ENCODE measurements at places on chromosomes 12 and 14.
A peak's percentile ranks its signal among the peaks of the same experiment; 100 is the strongest.

- no peak for DNase-seq
Observed at GRCh38 chr14:60510951-60511599, 2.1 kb downstream of the SIX6 start.

GRCh38 chr14:70093156-70093555 is 95.6 kb downstream of the SLC8A3 start:
- DNase-seq, result no peak

- no peak for DNase-seq
Observed at GRCh38 chr12:4607056-4607455, 41.8 kb downstream of the AKAP3 start.

GRCh38 chr14:103854017-103854808 is 6.8 kb upstream of the PPP1R13B start:
- DNase-seq, result no peak

GRCh38 chr14:47619392-47619791 is 56.0 kb downstream of the MDGA2 start:
- DNase-seq, result no peak

DNA sequence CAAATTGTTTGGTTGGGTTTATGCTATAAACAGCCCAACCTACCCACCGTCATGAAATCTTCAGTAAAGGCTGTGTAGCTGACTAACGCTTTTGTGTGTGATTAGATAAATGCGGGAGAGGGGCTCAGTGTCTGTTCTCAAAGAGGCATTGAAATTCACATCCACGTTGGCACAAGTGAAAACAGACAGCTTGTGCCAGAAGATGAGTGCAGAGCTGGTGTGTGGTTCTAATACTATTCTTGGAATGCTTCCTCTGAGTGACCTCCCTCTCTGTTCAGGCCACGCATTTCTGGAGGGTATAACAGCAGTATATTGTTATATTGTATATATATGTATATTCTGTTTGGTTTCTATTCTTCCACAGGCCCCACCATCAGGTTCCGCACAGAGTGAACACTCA is 263.8 kb downstream of the APAF1 start:
- DNase-seq, result no peak

GRCh38 chr14:21039585-21040369 is 2.4 kb upstream of the RNASE7 start:
- DNase-seq, result no peak

- no peak for DNase-seq
Observed at GRCh38 chr12:83123039-83123438, 436.3 kb downstream of the TMTC2 start.

DNA sequence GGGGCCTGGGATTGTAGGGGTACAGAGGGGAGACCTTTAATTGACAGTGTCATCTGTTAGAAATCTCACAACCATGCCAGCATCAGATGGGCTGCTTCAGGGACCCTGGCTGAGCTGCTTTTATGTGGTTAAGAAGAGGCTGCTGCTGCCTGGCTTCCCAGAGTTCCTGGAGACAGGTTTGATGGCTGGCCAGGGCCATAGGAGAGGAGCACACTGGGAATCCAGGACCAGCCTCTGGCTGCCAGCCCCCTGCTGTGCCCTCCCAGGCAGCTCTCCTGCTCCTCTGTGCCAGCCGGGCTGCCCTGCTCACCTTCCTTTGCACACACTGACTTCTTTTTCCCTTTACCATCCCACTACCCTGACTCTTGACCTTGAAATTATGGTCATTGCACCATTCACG is 507 bp upstream of the KRT73 start:
- no peak for DNase-seq

GRCh38 chr14:62146030-62146429 is 383.8 kb downstream of the SNAPC1 start:
- no peak for DNase-seq

DNA sequence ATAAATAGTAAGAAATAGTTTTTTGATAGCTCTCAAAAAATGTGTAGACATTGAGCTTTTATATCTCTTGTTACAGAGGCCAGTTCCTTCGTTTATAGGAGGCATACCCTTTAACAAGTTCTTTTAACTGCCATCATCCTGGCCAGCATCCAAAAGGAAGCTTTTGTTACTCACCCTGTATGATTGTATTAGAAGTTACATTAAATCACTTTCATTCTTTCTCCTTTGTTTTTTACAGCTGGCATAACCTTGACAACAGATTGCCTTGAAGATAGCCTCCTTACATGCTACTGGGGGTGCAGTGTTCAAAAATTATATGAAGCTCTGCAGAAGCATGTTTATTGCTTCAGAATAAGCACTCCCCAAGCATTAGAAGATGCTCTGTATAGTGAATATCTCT is 20.1 kb downstream of the CGRRF1 start:
- peak; percentile 31 for DNase-seq

- no peak for DNase-seq
Observed at GRCh38 chr14:60196291-60196690, 31.1 kb upstream of the DHRS7 start.

DNA sequence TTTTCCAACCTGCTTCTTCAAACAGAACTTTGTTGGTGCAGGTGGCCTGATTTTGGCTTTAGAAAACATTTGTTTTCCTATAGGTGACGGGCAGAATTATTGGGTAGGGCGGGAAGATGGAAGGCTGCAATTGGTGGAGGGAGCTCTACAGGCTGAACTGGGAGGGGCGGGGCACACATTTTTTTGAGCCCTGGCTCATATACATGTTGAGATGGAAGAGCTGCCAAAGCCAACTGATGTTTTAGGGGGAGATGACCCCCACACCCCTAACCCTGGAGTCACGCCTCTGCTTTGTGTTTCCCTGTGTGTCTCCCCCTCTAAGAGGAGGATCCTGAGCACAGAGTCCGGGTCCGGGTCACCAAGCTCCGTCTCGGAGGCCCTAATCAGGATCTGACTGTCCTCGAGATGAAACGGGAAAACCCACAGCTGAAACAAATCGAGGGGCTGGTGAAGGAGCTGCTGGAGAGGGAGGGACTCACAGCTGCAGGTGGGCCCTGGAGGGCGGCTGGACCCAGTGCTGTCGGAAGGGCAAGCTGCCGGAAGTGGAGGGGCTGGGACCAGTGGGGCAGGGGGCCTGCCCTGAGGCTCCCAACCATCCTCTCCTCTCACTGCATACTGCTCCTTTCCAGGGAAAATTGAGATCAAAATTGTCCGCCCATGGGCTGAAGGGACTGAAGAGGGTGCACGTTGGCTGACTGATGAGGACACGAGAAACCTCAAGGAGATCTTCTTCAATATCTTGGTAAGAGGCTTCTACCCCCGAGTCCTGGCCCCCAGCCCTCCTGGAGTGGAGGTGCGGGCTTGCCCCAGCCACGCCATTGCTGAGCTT is 18.6 kb downstream of the AGAP2 start:
- no peak for DNase-seq

DNA sequence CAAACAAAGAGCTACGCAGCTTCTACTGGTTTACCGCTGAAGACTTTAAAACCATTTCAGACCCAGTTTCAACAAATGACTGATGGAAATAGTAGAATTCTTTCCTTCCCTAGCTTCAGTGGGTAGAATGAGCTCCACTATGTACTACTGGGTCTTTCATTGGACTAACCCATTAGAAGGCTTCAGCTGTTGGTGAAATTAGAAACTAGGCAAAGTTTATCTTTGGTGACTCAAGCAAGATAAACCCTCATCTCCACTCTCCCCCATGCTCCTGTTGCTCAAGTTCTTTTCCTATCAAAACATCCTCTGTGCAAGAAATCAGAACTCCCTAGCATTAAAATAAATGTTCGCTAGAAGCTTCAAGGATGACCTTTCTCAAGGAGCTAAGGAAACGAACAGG is 159.2 kb downstream of the PAWR start:
- DNase-seq, result no peak

- no peak for DNase-seq
Observed at GRCh38 chr12:75868501-75868900, 163.1 kb downstream of the PHLDA1 start.

DNA sequence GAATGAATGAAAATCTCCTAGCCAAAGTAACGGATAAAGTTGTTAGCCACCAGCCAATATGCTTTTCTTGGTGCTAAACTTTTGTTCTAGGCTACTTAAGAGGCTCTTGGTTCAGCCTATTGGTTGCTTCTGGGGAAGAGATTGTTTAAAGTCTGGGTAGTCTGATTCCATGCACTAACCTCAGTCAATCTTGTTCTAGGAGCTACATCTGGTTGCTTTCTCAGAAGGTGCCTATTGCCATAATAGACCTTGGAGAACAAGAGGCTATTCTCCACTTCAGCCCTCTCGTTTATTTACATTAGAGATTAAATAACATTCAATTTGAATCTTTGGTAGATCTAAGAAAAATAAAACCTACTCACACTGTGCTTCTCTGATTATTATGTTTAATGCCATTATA is 40.8 kb upstream of the OTOGL start:
- DNase-seq, result no peak

GRCh38 chr12:10554756-10555481 is 49.2 kb downstream of the EIF2S3B start:
- no peak for DNase-seq

GRCh38 chr14:102293781-102294180 is 11.2 kb downstream of the MOK start:
- no peak for DNase-seq

DNA sequence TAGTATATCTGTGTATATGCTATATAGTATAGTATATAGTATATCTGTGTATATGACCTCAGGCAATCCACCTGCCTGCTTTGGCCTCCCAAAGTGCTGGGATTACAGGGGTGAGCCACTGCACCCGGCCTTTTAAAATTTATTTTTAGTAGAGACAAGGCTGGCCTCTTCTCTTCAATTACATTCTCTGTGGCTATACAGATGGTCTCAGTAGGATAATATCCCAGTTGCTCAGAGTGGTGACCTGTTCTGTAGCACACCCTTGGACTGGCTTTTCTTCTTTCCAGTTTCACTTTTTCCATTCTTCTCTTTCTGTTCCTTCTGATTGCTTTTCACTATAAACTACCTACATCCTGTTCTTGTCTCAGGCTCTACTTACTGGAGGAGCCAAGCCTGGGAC is 3.1 kb upstream of the NFATC4 start:
- DNase-seq, result no peak

DNA sequence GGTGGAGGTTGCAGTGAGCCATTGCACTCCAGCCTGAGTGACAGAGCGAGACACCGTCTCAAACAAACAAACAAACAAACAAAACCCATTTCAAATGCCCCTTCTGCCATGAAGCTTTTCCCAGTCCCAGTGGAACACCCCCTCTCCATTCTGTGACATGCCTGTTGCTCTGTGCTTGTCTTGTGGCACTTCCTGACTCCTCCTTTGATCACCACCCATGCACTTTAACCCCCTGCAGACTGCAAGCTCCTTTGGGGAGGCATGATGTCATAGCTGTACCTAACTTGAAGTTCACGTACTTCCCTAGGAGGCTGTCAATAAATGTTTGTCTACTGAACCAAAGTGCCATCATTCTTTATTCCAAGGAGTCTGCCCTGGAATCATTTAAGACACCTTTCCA is 64.7 kb downstream of the TMCC3 start:
- DNase-seq, result no peak

- DNase-seq, result peak; percentile 76
Observed at GRCh38 chr12:83016218-83016835, 329.6 kb downstream of the TMTC2 start.

Data from AG09309 (cell line).